ENCODE measurements at places on chromosomes 5 and 9. TPM values are rescaled to one million over a fixed set of nuclear protein-coding genes. Genes with fewer than 3 reads are reported as not detected.

TGFBI gene
- 224 TPM for total RNA-seq

CDC20B gene
- 0.29 TPM for total RNA-seq

FGF18 gene
- 1.6 TPM for total RNA-seq

SEMA5A gene
- 45.6 TPM for total RNA-seq

ELAVL2 gene
- 2.0 TPM for total RNA-seq

OGN gene
- 46.5 TPM for total RNA-seq

DMRT2 gene
- total RNA-seq, result 7.0 TPM

FAM240B gene
- total RNA-seq, result not detected

RABEPK gene
- total RNA-seq, result 11.8 TPM

FIBCD1 gene
- total RNA-seq, result 0.29 TPM

CSF1R gene
- 39.5 TPM for total RNA-seq

ZFP2 gene
- 3.6 TPM for total RNA-seq

EFNA5 gene
- total RNA-seq, result 21.0 TPM

PCDHB16 gene
- 7.8 TPM for total RNA-seq

DPYSL3 gene
- total RNA-seq, result 38.5 TPM

CRB2 gene
- total RNA-seq, result 27.5 TPM

GFI1B gene
- total RNA-seq, result 2.0 TPM

NUTM2G gene
- total RNA-seq, result not detected

PLAC8L1 gene
- not detected for total RNA-seq

IQGAP2 gene
- 40.5 TPM for total RNA-seq

MPDZ gene
- 49.6 TPM for total RNA-seq

GRIN3A gene
- total RNA-seq, result 2.5 TPM

THBS4 gene
- total RNA-seq, result 41.2 TPM

SPINK5 gene
- 1.3 TPM for total RNA-seq

PCDHGB4 gene
- 14.1 TPM for total RNA-seq

LURAP1L gene
- total RNA-seq, result 32.5 TPM

PCDHGC4 gene
- 9.6 TPM for total RNA-seq

SLC25A2 gene
- total RNA-seq, result 0.35 TPM

ISL1 gene
- not detected for total RNA-seq

CNTNAP3 gene
- total RNA-seq, result 9.2 TPM

SPATA31D4 gene
- not detected for total RNA-seq

BHMT gene
- 359 TPM for total RNA-seq

CMBL gene
- total RNA-seq, result 40.2 TPM

FGF10 gene
- 10.9 TPM for total RNA-seq

SPATA31E1 gene
- not detected for total RNA-seq

LRSAM1 gene
- total RNA-seq, result 21.8 TPM

AMBP gene
- total RNA-seq, result 3.1 TPM

C9orf153 gene
- total RNA-seq, result 0.70 TPM

CCDC69 gene
- total RNA-seq, result 7.6 TPM

PCDHGC3 gene
- total RNA-seq, result 71.1 TPM

MARCOL gene
- not detected for total RNA-seq

WDR38 gene
- not detected for total RNA-seq

RETREG1 gene
- 41.3 TPM for total RNA-seq

RELL2 gene
- total RNA-seq, result 1.2 TPM

PCDHGB6 gene
- total RNA-seq, result 12.3 TPM

TAF11L5 gene
- total RNA-seq, result not detected

MAPKAP1 gene
- total RNA-seq, result 47.8 TPM

ZER1 gene
- 49.2 TPM for total RNA-seq

PTPN3 gene
- 30.4 TPM for total RNA-seq

KIF2A gene
- total RNA-seq, result 38.1 TPM

LRRC19 gene
- total RNA-seq, result 12.1 TPM

ARL14EPL gene
- not detected for total RNA-seq

PKD2L2 gene
- 0.53 TPM for total RNA-seq

CD74 gene
- total RNA-seq, result 619 TPM

SCAMP1 gene
- 46.0 TPM for total RNA-seq

NSUN2 gene
- 50.1 TPM for total RNA-seq
